ENCODE measurements at places on chromosomes 16 and 17. TPM values are rescaled to one million over a fixed set of nuclear protein-coding genes. Genes with fewer than 3 reads are reported as not detected.

Gene PSMD3
- 73.6 TPM for total RNA-seq

- no peaks in the 10 kb centered on the region for H3K36me3 ChIP-seq
- H3K4me3 ChIP-seq, result no peak overlapping the region
- DNase-seq, result no peak
- no peaks in the 10 kb centered on the region for H3K4me1 ChIP-seq
These were observed 216.7 kb downstream of the C16orf95 start for GRCh38 chr16:87100306-87101058.

Gene DHRS7C
- not detected for total RNA-seq

Gene ABCC3
- 65.4 TPM for total RNA-seq

DNA sequence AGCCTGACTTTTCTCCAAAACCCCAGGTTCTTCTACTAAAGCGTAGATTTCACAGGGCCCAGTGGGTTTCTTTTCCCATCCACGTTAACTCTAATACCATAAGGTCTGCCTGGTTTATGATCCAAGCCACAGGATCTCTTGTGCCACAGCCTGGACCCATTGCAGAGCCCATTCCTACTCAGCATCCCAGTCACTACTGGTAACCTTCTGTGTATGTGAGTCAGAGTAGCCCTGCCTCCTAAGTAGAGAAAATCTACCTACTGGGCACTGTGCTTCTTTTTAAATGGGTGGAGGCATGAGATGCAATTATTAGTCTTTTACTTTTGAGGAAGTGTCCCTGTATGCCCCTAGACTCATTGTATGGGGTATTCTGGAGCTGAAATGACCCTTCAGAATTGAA is 13.5 kb downstream of the CCL11 start:
- H3K4me1 ChIP-seq, result peaks cover 6% of the 10 kb centered on the region
- H3K4me3 ChIP-seq, result no peak overlapping the region
- H3K27ac ChIP-seq, result no peak overlapping the region
- H3K36me3 ChIP-seq, result no peaks in the 10 kb centered on the region

- no peak overlapping the region for H3K4me3 ChIP-seq
- peaks cover 48% of the 10 kb centered on the region for H3K4me1 ChIP-seq
- no peak overlapping the region for H3K27ac ChIP-seq
- no peaks in the 10 kb centered on the region for H3K36me3 ChIP-seq
- DNase-seq, result no peak
These were observed 106.2 kb downstream of the N4BP1 start for GRCh38 chr16:48503779-48504178.

DNA sequence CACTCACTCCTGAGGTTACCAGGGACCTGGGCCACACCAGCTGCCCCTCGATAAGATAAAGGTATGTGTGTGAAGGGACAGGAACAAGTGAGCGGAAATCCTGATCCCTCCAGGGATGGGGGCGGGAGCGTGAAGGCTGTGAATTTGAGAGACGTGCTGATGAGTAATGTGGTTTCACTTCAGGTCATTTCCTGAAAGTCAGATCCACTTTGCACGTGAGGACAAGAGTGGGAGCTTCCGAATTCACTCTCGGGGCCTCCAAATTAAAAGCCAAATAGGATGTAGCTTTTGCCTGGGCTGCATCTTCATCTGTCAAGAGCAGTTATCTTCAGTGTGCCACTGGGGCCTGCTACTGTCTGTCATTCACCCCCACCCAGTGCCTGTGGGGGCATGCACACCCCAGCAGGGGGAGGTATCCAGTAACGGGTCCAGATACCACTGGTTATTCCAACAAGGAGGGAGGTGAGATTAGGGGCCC is 87.4 kb upstream of the LHX1 start:
- H3K36me3 ChIP-seq, result no peaks in the 10 kb centered on the region
- no peak overlapping the region for H3K27ac ChIP-seq
- H3K4me3 ChIP-seq, result no peak overlapping the region
- no peak for DNase-seq
- H3K27me3 ChIP-seq, result peaks cover 13% of the 10 kb centered on the region

DNA sequence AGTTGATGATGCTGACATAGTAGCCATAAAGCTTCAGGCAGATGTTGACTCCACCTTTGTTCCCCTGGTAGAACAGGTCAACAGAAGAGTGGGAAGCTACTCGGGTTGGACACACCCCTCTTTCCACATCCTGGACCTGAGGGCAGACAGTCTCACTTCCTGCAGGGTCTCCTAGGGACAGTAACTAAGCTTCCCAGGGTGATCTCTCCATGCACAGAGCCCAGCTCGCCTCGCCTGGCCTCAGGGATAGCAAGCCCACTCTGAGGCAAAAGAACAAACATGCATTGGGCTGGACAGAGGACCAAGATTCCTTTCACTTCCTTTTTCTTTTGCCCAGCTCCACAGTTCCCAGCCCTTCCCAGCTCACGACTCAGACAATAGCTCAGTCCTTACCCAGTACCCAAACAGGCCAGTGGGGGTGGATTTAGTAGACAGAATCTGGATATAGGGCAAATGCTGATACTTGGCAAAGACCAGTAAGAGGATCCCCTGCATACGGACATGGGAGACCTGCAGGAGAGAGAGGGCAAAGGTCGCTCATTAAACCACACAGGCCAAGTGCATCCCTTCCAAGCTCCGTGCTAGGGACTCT is 7.0 kb downstream of the INPP5K start:
- peaks cover 43% of the 10 kb centered on the region for H3K4me1 ChIP-seq
- DNase-seq, result no peak
- H3K27me3 ChIP-seq, result no peaks in the 10 kb centered on the region
- H3K27ac ChIP-seq, result no peak overlapping the region
- no peak overlapping the region for H3K4me3 ChIP-seq

DNA sequence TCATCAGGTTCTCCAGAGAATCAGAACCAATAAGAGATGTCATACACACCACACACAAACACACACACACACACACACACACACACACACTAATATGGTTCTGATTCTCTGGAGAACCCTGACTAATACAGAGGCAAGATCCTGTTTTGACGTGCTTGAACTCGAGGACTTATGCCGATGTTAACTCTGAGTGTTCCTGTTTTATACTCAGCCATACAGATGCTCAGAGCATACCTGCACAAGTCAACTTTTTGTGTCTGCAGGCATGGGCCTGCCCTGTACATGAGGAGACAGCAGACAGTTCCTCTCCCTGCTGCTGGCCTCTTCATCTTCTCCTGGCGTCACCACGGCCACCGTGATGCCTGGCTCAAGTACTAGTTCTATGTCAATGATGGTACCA is 635.9 kb downstream of the WWOX start:
- no peaks in the 10 kb centered on the region for H3K27me3 ChIP-seq
- no peaks in the 10 kb centered on the region for H3K36me3 ChIP-seq
- no peak overlapping the region for H3K4me3 ChIP-seq
- H3K27ac ChIP-seq, result no peak overlapping the region
- no peaks in the 10 kb centered on the region for H3K4me1 ChIP-seq

- no peaks in the 10 kb centered on the region for H3K27me3 ChIP-seq
- H3K4me1 ChIP-seq, result peaks cover 35% of the 10 kb centered on the region
- H3K36me3 ChIP-seq, result peaks cover 5% of the 10 kb centered on the region
- H3K27ac ChIP-seq, result peak overlapping the region; percentile 76
- H3K4me3 ChIP-seq, result no peak overlapping the region
These were observed 16.7 kb upstream of the SLC12A3 start for GRCh38 chr16:56848029-56848936.

Gene NT5M
- total RNA-seq, result 1.9 TPM

DNA sequence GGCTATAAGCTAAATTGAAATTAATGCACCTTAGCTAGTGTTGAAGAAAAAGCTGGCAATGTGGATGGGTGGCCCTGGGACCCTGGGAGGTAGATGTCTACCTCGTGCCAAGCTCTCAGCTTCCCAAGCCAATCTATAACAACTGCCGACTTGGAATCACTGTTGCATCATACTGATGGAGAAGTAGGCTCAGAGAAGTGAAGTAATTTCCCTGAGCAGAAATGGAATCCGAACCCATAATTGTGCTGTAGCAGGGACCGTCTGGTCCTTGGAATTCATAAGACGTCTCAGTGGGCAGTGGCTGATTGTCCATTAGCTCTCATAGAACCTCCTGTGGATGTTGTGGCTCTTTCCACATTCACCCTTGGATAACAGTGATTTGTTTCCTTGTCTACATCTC is 196.6 kb downstream of the RAB11FIP4 start:
- no peak overlapping the region for H3K27ac ChIP-seq
- no peak for DNase-seq
- H3K4me3 ChIP-seq, result no peak overlapping the region
- H3K36me3 ChIP-seq, result no peaks in the 10 kb centered on the region
- no peaks in the 10 kb centered on the region for H3K4me1 ChIP-seq

DNA sequence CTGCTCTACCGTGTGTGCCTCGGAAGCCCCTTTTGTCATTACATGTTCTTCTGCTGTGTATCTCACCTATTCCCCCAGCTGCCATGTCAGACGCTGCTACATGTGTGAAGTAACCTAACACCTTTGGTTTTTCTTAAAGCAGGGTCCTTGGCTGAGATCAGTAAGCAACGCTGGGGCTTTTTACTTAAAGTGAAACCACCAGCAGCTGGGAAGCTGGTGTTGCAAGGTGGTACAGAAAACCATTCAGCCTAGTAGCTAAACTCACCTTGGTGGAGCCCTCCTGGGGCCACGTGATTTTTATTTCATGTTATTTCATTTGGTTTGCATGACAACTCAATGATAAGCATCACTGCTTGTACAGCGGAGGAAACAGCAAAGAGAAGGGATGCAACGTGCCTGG is 62.6 kb downstream of the PLCG2 start:
- peaks cover 8% of the 10 kb centered on the region for H3K4me1 ChIP-seq
- no peaks in the 10 kb centered on the region for H3K36me3 ChIP-seq
- DNase-seq, result no peak
- no peaks in the 10 kb centered on the region for H3K27me3 ChIP-seq
- no peak overlapping the region for H3K4me3 ChIP-seq

DNA sequence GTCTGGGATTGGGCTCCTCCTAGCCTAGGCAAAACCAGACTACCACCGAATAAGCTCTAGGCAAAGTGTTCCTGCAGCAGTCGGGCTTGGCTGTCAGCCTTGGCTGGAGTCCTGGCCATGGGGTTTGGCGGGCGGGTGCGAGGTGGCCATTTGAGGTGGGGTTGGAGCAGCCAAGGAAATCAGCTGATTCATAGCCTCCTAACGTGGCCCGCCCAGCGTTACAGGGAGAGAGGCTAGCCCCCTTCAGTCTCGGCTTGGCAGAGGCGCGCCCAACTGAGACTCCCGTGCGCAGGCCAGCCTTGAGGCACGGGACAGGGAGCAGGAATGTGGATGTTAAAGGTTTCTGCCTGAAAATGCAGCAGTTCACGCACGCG is 1.9 kb downstream of the PMP22 start:
- H3K4me3 ChIP-seq, result peak overlapping the region; percentile 62
- peaks cover 19% of the 10 kb centered on the region for H3K4me1 ChIP-seq
- peak overlapping the region; percentile 90 for H3K27ac ChIP-seq
- no peaks in the 10 kb centered on the region for H3K27me3 ChIP-seq
- DNase-seq, result peak; percentile 78

DNA sequence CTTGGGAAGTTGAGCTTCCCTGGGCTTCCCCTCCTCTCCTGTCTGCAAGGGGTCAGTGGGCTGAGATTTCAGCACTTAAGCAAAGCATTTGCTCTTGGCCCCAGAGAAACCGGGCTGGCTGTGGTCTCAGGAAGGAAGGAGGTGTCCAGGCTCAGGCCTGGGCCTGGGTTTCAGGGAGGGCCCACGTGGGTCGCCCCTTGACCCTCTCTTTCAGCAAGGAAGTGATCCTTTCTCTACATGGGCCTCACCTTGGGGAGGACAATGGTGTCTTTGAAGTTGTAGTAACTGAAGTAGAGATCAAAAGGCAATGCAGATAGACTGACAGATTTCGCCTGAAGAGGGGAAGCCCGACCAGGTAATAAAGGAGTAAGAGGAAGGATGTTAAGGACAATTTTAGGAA is 2.7 kb downstream of the NOD2 start:
- H3K4me3 ChIP-seq, result no peak overlapping the region
- DNase-seq, result no peak
- H3K36me3 ChIP-seq, result no peaks in the 10 kb centered on the region
- peak overlapping the region; percentile 77 for H3K27ac ChIP-seq
- peaks cover 36% of the 10 kb centered on the region for H3K4me1 ChIP-seq

Data from upper lobe of right lung (tissue), 1 donor.